ENCODE measurements at places on chromosomes 5 and 9.
A peak's percentile ranks its signal among the peaks of the same experiment; 100 is the strongest.

DNA sequence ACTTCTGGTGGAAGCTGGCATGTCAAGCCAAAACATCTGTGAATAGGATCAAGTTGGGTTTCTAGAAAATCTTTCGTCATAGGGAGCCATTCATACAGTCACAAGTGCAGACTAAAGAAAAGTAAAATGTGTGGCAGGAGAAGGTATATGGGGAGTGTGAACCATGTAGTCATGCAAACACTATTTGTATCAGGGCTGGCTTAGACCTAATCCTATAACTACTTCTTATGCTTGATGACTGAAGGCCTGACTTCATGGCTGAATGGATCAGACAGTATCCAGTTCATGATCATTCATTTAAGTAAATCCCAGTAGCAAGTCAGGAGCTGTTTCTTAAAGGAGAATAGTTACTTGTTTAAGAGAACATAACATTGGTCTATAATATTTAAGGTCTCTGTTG is 63.8 kb upstream of the DAPK1 start:
- DNase-seq: no peak

GRCh38 chr5:181133610-181134231 is 2.8 kb upstream of the OR2V1 start:
- no peak for DNase-seq

DNA sequence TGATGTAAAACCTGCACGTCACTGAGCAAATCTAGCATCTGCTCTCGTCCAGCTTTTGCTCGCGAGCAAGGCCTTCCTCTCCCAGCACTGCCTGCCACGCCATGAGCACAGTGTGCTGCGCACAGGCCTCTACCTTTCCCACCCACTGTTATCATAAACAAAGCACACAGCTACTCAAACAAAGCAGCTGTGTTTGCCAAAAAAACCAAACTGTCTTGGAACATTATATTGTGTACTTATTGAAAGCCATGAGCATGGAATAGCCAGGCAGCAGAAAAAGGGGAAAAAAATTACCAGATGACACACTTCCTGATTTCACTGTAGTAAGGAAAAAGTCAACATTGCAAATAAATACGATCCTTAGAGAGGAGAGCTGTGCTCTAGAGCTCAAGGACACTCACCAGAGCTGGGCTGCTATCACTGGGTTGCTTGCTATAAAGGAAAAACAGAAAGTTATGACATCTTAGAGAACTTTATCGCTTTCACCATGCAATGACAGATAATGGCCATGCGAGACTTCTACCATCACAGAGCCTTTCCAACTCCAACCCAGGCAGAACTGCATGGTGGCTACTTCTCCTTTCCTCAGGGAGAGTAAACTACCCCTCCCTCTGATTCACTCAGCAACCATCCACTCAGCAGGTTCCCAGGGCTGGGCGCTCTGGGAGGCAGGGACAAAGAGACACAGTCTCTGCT is 69.6 kb downstream of the EPB41L4B start:
- no peak for DNase-seq

GRCh38 chr9:11893331-11893730 is 799.9 kb upstream of the TYRP1 start:
- DNase-seq: no peak

DNA sequence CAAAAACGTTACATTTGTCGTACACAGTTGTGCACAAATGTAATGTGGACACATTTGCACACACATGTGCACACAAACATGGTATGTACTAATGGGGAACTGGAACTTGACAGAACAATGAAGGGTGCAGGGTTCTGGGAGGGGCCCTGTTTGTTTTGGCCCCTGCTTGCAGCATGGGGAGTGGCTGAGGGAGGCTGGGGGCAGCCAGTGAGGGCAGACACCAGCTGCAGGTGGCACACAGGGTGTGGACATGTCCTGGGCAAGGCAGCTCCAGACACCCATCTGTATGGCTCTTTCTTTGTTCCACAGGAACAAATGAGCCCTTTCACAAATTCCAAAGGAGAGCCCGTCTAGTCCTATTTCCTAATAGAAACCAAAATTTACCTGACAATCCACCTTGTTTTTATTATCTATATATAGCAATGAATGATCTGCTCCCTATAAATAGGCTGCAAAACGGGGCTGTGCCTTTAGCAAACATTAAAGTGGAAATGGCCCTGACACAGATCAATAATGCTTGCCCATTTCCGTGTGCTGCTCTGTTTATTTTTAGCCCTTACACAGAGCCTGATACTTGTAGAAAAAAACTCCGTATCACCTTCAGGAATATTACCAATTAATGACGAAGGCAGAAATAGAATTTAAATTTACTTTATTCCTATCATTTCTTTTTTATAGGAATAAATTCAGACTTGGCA is 26.4 kb downstream of the MARCHF3 start:
- DNase-seq: no peak

DNA sequence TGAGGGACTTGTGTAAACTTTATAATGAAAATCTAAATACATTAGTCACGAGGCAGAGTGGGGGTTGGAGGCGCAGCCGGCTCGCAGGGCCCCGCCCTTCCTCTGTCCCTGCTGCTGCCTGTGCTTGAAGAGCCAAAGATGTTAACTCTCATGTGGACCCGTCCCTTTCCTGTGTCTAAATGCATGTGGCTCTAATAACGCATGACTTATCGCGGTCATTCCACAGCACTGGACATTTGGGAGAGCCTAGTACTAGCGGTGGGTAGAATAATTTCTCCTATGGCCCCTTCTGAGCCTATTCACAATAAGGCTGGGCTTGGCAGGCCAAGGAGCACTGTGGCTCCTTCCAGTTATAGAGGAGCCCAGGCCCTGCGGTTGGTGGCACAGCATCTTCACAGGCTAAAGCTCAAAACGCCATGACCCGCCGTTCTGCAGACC is 82.3 kb upstream of the SIMC1 start:
- no peak for DNase-seq

DNA sequence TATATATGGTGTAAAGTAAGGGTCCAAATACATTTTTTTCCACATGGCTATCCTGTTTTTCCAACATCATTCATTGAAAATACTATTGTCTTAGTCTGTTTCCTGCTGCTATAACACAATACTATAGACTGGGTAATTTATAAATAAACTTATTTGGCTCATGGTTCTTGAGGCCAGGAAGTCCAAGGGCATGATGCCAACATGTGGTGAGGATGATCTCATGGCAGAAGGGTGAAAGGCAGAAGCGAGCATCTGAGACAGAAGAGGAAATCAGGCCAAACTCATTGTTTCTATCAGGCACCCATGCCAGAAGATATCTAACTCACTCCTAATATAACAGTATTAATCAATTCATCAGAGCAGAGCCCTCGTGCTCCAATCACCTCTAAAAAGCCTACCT is 42.6 kb downstream of the ANKRD55 start:
- peak; percentile 43 for DNase-seq

DNA sequence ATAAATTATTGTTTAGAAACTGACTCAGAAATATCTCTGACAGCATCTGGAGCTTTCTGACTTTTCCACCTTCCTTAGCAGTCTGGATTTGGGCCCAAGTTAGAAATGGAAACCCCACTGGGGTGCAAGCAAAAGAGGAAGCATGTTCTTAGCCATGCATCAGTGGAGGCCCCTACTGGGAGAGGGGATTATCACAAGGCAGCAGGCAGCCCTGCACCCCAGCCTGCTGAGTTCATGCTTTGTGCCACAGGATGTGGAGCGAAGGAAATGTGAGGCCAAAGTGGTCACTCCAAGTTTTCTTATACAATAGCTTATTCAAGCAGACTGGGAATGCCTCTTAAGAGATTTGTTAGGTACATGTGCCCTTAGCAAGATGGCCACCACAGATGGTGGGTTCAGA is 146.5 kb upstream of the TLX3 start:
- no peak for DNase-seq

- no peak for DNase-seq
Measured at GRCh38 chr9:108885643-108886348, 23.7 kb downstream of the ACTL7A start.

DNA sequence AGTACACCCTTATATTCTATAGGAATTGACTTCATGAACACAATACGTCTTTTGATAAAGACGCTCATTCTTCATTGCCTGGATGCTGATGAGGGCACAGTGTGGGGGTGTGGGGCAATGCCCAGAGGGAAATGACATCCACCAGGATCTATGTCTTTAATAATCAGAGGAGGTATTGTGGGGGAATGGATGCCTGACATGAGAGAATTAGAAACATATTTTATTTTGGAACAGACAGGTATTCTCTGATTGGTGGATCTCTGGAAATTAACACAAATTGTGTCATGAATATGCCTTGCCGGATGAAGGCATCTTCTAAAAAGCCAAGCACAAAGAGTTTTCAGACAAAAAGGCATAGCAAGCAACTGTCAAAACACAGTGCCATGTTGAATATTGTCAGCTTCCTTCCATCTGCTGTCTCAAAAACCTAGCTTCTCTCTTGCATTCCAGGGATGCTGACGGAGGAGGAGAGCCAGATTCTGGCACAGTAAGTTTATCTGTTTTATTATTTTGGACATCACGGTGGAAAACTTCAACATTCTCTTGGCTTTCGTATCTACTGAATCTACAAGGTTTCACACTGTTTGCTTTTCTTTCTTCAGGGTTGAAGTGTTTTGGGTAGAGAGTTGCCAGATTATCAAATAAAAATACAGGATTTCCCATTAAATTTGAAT is 3.9 kb upstream of the C5orf58 start:
- DNase-seq: no peak

- no peak for DNase-seq
Measured at GRCh38 chr9:86459191-86459590, 105.0 kb upstream of the TUT7 start.

GRCh38 chr9:70085241-70085640 is 41.6 kb downstream of the MAMDC2 start:
- DNase-seq: no peak

- DNase-seq: no peak
Measured at GRCh38 chr5:132389585-132390286, 20.2 kb downstream of the SLC22A5 start.

DNA sequence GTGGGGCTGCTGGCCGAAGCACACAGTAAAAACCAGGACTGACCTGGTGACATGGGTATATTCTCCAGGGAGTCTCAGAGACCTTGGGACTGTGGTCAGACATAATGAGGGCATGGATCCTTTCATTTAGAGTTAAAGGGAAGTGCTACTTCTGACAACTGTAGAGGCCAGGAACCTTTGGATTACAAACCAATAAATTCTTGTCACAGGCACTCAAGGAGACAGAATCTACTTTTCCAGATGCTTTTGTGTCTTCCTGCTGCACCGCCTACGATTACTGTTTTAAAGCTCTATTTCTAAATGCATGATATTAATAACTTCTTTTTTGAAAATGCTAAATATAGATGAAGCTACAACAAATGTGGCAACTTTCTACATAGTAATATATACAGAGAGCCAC is 106.5 kb upstream of the LPAR1 start:
- no peak for DNase-seq

DNA sequence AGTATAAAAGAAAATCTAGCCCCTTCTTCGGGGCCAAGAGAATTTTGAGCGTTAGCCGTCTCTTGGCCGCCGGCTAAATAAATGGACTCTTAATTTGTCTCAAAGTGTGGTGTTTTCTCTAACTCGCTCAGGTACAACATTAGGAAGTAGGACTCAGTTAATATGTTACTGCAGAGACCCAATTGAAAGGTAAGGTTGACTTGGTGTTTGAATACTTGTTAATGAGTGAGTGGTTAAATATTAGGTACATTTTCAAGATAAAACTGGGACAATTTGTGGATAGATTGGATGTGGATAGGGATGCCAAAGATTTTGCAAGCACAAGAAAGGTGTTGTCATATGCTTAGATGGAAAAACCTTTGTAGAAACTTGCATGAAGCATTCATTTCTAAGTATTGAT is 1177.3 kb upstream of the CDH18 start:
- DNase-seq: no peak

GRCh38 chr5:82244151-82244550 is 34.0 kb downstream of the RPS23 start:
- DNase-seq: no peak

- no peak for DNase-seq
Measured at GRCh38 chr9:6634444-6634843, 11.1 kb downstream of the GLDC start.

- no peak for DNase-seq
Measured at GRCh38 chr5:17723876-17724275, 89.6 kb downstream of the TAF11L14 start.

GRCh38 chr5:40999142-40999541 is 72.0 kb downstream of the MROH2B start:
- DNase-seq: no peak

DNA sequence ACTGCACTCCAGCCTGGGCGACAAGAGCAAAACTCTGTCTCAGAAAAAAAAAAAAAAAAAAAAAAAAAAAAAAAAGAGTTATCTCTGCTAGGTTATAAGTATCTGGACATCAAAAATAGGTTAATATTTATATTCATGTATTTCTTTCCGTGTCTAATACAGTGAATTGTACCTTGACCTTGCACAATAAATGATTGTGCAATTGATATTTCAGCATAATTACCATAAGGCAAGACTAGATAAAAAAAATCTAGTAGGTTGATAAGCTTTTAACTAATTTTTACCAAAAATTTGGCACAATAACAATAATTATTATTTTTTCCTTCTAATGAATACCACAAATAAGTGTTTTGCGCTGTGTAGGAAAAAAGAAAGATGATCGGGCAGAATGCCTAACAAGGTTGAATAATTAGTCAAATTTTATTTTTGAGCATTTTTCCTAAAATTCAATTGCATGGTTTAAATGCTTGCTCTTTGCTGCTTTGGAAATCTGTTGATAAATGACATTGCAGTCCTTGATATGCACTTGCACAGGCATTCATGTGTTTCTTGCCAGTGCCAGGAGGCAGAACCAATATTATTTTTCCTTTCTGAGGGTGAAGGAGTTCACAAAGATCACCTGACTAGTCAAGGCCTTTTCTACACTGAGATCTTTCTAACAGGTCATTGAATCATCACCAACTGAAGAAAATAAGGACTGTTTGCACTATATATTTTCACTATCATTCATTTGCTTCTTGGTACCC is 127.5 kb downstream of the ARRDC3 start:
- DNase-seq: no peak

DNA sequence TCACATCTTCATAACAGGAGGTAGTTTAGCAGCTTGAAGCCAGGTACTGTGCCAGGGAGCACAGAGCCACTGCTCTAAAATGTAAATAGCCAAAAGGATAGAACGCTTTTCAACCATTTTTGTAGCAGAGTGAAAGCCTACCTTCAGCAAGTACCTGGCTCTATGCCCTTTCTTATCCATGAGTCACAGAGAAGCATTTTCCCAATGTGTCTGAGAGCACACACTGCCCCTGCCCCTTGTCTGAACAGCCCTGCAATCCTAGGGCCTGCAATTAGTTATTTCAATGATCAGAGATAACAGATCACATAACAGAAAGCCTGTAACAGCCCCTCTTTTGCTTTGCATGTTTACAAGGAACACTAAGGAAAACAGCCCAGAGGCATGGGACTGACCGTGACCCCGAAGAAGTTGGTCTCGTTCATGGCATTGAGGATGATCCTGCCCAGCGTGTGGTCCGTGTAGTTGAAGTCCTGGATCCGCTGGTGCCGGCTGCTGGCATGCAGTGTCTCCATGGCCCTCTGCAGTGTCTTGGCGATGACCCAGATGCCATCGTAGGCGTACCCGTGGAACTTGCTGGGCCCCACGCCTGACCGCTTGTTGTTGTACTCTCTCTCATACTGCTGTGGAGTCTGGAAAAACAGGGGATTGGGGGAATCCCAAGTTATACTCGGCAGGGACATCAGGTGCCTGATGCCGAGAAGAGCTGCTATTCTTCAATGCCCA is 198.3 kb upstream of the TBC1D2 start:
- no peak for DNase-seq

Measured in CD4-positive, alpha-beta T cell treated with Interleukin-21 for 1 hour (primary cell).